ENCODE measurements at places on chromosomes 6 and 20.

DNA sequence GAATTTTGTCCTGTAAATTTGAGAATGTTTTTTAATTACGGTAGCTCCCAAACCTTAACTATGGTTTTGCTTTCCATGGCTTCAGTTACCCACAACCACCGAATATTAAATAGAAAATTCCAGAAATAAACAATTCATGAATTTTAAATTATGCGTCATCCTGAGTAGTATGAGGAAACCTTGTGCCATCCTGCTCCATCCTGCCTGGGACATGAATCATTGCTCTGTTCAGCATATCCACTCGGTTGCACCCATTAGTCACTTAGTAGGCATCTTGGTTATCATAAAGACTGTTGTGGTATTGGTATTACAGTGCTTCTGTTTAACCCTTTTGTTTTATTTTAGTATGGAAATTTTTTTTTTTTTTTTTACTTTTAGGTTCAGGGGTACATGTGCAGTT lies 39.7 kb downstream of the KCNS1 start:
- DNase-seq, result no peak

GRCh38 chr6:52505726-52506409 lies 71.0 kb downstream of the TRAM2 start:
- DNase-seq, result no peak

DNA sequence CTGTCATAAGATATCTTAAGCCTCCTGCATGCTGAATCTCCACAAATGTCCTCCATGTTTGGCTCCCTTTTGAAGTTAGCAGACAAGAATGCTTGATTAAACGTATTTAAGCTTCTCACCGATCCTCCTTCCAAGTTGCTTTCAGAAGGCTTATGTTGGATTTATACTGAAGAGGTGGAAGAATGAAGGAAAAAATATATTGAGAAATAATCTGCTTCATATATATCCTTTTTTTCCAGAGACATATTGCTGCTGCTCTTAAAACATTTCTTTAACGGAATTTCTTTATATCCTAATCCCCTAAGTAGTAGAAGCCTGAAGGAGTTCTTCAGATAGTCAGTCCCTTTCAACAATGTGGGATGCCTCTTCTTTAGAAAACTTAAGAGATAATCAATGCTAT lies 329.0 kb upstream of the MARCKS start:
- no peak for DNase-seq

DNA sequence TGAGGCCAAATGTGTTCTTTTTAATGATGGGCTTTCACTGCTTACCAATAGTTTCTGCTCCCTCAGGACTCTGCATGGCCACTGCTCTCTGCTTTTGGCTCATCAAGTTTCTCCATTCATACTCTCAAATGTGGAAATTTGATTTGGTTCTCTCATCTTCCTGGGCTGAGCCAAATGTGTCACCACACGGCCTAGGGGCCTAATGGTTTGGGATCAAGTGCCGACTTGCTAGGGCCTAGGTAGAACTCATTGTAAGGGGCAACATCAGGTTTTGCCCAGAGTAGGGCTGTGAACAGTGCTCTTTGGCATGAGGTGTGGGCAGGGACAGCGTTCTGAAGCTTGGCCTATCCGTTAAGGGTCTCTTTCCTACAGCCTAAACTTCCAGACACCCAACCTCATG lies 3.9 kb upstream of the MRPS10 start:
- no peak for DNase-seq

- no peak for DNase-seq
Measured at GRCh38 chr6:53240761-53241160, 92.1 kb upstream of the GCM1 start.

GRCh38 chr6:149942461-149942829 lies 631 bp downstream of the ULBP2 start:
- DNase-seq, result no peak

- no peak for DNase-seq
Measured at GRCh38 chr6:8079126-8079525, 14.9 kb upstream of the BLOC1S5 start.

GRCh38 chr6:31729979-31730630 lies 1.0 kb upstream of the DDAH2 start:
- no peak for DNase-seq

DNA sequence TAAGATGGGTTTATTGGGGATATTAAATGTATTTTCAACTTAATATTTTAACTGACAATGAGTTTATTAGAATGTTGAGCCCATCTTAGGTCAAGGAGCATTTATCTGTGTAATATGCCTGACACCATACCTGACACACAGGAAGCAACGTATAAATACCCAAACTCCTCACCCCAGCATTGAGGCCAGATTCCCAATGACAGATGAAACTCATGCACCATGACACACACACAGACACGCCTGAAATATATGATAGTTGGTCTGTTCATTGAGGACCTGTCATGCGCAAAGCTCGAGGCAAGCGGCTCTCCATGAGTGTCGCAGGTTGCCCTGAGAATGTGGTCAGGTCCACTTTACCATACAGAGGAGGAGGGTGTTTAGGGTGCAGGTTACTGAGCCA lies 64.1 kb downstream of the GFOD1 start:
- DNase-seq, result no peak

DNA sequence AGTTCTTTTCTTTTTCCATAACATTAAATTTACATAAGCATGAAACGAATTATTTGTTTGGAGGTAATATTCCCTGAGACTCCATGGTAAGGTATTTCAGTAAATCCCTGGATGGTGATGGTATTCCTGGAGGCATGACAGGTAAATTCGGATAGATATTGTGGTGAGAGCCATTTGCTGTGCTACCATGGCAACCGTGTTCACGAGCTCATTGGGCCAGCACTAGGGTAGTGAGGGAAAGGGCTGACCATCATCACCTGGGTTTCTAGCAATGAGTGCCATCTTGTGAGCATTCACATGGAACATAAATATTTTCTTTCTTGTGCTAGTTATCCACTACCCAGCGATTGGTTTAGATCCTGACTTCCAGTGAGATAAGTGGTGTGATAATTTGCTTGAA lies 51.9 kb upstream of the GNRH2 start:
- no peak for DNase-seq

GRCh38 chr6:133040094-133040802 lies 200.9 kb upstream of the EYA4 start:
- no peak for DNase-seq

DNA sequence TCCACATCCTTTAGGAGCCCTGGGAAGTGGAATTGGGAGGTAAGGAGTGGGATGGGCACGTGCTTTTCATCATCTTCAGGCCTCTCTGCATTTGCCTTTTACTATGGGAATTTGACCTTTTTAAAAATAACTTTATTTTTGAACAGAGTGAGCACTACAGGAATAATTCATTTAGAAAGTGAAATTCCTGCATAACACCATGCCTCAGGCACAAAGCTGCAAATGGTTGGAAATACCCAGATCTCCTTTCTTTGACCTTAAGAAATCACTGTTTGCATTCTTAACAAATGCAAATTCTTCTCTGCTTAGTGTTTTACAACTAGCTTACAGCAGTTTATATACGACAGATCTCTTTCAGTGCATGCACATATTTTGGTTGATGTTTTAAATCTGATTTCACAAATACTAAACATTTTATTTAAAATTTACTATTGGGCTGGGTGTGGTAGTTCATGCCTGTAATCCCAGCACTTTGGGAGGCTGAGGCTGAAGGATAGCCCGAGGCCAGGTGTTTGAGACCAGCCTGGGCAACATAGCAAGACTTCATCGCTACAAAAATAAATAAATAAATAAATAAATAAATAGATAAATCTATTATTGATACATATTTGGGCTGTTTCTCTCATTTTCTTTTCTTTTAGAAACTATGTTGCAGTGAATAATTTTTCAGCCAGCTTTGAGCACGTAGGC lies 24.5 kb downstream of the CST8 start:
- DNase-seq, result no peak

- no peak for DNase-seq
Measured at GRCh38 chr6:167049275-167049674, 50.1 kb downstream of the CEP43 start.

DNA sequence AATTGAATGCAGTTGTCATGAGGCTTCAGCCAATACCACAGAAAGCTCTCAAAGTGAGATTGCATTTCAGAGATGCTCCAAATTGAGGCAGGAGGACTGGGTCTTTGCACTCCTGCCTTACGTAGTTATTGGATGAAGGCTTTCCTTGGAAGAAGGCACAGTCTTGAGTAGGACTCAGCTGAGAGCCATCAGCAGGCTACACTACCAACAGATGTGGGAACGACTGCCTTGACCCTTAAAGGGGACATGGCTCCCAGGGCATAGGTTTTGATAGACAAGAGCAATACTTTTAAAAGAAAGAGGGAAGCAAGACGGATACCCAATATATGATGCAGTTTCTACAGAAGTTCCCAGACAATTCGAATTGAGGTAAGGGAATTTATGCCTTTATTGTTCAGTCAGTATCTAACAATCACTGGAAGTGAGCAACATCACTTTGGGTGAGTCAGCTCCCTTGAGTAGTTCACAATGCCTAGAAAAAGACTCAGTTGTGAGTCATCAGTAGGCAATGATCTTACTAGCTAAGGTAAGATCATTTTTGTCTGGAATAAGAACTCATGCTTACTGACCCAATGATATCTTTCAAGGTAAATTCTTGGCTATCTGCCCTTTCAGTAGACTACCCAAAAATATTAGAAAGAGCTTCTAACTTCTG lies 390.8 kb downstream of the GJA1 start:
- DNase-seq, result no peak

DNA sequence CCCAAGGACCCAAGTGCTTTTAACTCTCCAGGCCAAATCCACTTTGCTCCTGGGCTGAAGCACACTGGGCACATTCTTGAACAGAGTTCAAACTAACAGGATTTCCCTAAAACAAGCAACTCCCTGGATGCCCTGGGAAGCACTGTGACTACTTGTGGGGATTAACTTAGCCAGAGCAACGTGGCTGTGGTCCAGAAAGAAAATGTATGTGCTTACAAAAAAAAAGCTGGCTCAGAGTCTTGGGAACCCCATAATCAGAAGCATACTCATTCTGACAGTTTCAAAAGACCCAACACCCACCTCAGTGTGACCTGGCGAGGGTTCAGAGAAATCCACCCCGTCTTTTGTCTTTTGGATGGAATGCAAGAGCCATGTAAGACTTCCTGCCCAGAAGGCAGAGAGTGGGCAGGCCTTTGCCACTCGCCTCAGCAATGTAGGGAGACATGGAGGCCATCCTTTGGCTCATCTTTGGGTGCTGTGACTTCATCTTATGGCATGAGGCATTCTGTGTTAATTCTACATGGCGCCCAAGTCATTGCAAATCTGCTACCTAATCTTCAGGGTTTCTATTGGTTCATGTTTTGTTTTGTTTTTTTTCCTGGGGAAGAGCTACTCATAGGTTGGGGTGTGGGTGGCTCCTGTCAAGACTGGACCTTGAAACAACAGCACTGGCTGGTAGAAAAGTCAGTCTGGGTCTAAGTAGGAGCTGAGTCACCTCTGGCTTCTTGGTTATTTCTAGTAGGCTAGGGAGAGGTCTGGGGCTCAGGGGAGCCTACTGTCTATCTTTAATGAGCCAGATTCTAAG lies 248.6 kb upstream of the SUPT3H start:
- DNase-seq, result no peak

GRCh38 chr20:56423211-56423610 lies 11.2 kb downstream of the CASS4 start:
- no peak for DNase-seq

- no peak for DNase-seq
Measured at GRCh38 chr6:156650896-156651390, 126.2 kb upstream of the ARID1B start.

- DNase-seq, result no peak
Measured at GRCh38 chr6:106037060-106037459, 49.1 kb upstream of the PRDM1 start.

DNA sequence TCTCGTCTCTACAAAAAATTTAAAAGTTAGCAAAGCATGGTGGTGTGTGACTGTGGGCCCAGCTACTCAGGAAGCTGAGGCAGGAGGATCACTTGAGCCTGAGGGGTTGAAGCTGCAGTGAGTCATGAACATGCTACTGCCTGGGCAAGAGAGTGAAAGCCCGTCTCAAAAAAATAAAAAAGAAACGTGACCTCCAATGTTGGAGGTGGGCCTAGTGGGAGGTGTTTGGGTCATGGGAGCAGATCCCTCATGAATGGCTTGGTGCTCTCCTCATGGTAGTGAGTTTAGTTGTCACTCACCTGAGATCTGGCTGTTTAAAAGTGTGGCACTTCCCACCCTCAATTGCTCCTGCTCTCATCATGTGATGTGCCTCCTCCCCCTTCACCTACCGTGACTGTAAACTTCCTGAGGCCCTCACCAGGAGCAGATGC lies 24.3 kb downstream of the RBL1 start:
- DNase-seq, result no peak

GRCh38 chr6:170147832-170148708 lies 142.8 kb downstream of the DLL1 start:
- no peak for DNase-seq

DNA sequence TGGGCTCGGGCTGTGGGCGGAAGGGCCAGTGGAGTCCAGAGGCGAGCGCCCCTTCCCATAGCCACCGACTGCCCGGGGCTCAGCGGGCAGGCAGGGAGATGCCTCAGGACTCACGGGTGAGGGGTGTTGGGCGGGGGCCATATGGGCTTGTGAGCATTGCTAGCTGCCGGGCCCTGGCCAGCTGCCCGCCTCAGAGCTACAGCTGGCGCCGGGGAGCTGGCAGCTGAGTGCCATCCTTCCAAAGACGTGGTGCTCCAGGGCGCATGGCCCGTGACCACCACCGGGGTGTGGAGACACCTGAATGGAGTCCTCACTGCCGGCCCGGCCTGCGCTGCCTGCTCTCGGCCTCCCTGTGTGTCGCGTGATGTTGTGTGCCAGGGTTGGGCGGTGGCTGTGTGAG lies 10.6 kb upstream of the RBBP8NL start:
- no peak for DNase-seq

DNA sequence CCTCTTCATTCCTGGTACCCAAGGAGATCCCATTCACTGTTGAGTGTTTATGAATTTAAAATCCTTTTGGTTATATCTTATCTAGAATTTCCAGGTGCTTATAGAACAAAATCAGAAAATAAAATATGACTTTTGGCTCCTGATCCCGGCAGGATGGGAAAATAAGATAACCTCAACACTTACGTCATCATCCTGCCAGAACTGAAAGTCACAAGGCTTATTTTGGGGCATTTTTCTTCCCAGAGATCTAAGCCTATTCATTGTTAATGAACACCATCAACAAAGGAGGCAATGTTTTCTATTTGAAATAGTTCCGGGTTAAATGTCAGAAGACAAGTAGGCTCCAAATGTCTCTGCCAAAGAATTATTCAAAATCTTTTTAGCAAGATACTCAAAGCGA lies 580.6 kb downstream of the TFAP2A start:
- no peak for DNase-seq

Measured in activated CD4-positive, CD25-positive, alpha-beta regulatory T cell treated with anti-CD3 and anti-CD28 coated beads, Interleukin-2, amount 50 U/mL, for 16 hours (primary cell).